ENCODE measurements at places on chromosomes 6 and 20.

- DNase-seq: no peak
Measured at GRCh38 chr20:8547968-8548588, 416.0 kb downstream of the PLCB1 start.

GRCh38 chr6:169809386-169809785 is 58.0 kb downstream of the ERMARD start:
- no peak for DNase-seq

DNA sequence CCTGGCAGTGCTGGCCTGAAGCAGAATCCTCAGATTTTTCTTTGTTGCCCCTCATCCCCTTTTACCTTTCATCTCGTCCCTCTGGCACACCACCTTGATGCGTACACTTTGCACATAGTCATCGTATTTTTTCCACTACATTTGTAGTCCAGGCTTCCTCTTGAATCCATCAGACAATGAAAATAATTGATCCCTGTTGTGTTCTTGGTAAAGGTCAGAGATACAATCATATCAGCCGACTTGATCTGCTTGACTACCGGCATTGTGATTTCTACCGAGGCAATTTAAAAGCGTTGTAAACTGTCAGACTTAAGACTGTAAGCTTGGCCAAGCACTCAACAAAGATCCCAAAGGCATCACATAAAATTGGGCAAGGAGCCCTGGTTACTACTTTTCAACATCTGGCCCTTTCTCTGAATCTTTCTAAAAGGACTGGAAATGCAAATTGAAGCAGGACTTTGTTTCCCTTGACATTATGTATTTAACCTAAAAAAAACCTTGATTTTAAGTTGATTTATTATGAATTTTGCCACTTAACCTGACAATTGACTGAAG is 512.6 kb downstream of the LMBRD1 start:
- no peak for DNase-seq

- DNase-seq: no peak
Measured at GRCh38 chr6:116133453-116133852, 7.5 kb upstream of the COL10A1 start.

- no peak for DNase-seq
Measured at GRCh38 chr6:169669147-169669546, 32.7 kb downstream of the WDR27 start.

DNA sequence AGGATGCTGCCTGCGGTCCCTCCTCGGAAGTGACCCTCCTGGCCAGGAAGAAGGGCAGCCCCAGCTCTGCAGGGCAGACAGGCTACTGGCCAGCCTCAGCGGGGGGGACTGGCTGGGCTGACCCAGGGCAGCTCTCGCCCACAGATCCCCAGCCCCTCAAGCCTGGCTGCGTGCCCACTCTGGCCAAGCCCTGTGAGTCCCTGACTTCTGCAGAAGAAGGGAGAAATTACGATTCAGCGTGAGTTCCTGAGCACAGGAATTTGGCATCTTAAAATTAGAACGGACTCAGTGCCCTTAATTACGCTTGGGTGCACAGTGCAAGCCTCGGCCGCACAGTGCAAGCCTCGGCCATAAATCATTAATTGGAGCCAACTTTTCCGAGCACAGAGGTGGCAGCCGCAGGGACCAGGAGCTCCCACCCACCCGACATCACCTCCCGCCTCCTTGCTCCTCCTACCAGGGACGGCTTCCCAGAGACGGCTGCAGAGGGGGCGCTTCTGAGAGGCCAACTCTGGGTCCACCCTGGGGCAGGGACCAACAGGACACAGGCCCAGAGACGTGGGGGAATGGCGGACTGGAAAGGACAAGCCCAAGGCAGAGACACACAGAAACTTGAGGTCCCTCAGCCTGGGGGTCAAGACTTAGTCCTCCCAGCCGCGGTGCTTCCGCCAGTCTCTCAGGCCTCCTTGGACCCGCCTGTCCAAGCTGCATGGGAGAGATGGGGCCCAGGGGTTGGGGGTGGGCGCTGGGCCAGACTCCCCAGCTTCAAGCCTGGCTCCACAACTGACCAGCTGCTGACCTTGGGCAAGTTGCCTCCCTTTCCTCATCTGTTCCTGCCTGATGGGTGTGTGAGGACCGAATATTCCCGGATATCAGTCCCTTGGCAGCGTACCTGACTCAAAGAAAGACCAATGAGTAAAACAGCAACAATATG is 165.4 kb downstream of the TAF4 start:
- no peak for DNase-seq

- DNase-seq: no peak
Measured at GRCh38 chr6:170026751-170027646, 263.9 kb downstream of the DLL1 start.

DNA sequence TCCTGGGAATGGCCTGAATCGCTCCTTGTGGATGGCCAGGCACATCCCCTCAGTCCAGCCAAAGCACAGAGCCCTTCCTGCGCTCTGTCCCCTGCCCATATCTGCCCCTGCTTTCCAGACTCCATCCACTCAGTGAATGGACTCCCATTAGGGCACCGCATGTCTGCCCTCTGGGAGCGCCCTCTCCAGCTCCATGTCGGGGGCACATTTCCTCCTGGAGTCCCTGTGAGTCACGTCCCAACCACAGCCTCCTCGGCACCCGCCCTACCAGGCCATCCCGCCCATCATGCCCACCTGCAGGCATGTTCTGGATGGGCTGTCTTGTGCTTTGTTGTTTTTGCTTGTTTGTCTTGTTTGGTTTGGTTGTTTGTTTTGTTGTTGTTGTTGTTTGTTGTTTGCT is 96.8 kb downstream of the PSMB1 start:
- DNase-seq: no peak

GRCh38 chr6:130136798-130137197 is 86.0 kb downstream of the SAMD3 start:
- DNase-seq: no peak

- DNase-seq: no peak
Measured at GRCh38 chr6:22727710-22728109, 158.3 kb downstream of the HDGFL1 start.

DNA sequence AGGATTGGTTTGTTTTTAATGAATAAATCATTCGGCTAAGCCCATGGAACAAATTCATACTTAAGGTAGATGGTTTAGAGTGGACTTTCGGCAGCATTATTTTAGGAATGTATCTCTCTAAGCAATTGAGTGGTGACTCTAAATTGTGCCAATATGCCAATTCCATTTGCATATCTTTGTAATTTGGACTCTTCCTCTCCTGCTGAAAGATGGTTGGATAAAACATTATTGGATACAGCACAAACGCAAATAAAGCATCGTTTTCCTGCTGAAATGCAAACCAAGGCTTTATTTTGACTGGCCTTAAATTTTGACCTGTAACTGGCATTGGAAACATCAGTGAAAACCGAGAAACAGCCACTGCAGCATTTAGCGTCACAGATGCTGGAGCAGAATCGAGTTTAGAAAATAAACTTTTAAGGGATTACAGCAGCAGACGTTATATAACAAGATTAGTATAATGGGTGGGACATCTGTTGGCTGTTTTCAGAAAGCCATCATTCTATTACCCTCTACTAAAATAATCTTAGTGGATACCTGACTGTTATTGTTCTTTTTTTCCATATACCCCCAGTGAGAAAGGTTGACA is 726.0 kb downstream of the KIF16B start:
- no peak for DNase-seq

DNA sequence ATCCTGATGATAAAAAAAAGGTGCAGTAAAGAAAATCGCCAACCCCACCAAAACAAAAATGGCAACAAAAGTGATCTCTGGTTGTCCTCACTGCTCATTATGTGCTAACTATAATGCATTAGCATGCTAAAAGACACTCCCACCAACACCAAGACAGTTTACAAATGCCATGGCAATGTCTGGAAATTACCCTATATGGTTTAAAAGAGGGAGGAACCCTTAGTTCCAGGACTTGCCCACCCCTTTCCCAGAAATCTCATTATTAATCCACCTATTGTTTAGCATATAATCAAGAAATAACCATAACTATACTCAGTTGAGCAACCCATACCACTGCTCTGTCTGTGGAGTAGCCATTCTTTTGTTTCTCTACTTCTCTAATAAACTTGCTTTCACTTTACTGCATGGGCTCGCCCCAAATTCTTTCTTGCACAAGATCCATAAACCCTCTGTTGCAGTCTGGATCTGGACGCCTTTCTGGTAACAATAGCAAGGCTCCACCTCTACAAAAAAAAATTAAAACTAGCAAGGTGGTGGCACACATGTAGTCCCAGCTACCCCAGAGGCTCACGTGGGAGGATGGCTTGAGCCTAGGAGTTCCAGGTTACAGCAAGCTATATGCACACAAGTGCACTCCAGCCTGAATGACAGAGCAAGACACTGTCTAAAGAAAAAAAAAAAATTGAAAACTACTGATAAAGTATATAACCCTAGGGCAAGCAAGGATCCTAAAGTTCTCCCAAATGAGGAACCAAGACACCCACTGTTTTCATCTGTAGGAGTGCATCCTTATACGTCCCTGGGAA is 278.8 kb upstream of the JARID2 start:
- DNase-seq: no peak

GRCh38 chr20:47108994-47109393 is 214.4 kb downstream of the EYA2 start:
- no peak for DNase-seq

GRCh38 chr20:37142708-37143107 is 36.4 kb upstream of the RPN2 start:
- no peak for DNase-seq

- no peak for DNase-seq
Measured at GRCh38 chr6:905556-905955, 212.6 kb upstream of the EXOC2 start.

DNA sequence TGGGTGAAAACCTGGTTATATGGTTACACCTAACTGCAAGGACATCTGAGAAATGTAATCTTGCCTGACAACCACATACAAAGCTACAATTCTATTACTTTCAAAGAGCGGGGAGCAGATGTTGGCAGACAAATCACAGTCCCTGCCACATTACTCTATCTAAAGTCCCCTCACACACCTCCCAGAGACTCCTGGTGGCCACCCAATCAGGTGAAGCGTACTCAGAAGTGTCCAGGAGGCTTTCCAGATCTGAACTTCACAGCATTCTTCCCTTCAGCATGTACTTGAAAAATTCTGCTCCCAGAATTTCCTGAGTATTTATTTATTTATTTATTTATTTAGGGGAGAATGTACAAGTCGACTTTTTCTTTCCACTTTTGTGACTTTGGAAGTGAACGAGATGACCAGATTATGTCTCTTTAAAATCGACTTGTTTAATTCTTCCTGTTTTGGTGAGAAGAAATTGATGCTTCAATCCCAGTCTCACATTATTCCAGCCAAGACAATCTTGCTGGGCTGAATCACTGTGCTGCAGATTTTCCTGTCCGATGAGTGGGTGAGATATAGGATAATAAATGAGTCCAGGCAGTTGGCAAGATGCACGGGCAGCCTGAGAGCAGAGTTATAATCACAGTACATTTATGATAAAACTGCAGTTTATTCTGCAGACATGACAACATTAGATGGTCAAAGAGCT is 46.9 kb upstream of the POPDC3 start:
- no peak for DNase-seq

DNA sequence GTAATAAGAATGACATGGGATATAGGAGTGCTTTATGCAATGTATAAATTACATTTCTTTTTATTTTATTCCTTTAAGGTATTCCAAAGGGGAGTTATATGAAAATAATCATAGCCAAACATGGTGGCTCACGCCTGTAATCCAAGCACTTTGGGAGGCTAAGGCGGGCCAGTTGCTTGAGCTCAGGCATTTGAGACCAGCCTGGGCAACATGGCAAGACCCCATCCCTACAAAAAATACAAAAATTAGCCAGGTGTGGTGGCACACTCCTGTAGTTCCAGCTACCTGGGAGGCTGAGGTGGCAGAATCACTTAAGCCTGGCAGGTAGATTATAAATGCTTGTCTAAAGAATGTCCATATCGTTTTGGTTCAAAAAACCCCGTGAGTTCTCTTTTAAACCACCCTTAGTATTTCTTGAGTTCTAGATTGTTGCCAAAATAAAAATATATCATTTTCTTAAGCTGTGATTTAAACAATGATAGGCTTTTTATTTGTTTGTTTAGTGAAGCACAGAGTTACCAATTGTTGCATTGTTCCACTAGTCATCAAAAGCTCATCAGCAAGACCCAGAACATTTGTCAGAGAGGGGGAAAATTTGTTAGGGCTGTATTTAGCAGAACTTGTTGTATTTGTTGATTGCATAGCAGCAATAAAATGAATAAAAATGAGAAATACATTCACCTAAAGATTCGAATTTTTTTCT is 146.2 kb downstream of the KHDC1L start:
- DNase-seq: no peak

GRCh38 chr6:106372838-106373501 is 12.5 kb downstream of the CRYBG1 start:
- DNase-seq: no peak

- no peak for DNase-seq
Measured at GRCh38 chr6:106560996-106561685, 68.2 kb downstream of the RTN4IP1 start.

DNA sequence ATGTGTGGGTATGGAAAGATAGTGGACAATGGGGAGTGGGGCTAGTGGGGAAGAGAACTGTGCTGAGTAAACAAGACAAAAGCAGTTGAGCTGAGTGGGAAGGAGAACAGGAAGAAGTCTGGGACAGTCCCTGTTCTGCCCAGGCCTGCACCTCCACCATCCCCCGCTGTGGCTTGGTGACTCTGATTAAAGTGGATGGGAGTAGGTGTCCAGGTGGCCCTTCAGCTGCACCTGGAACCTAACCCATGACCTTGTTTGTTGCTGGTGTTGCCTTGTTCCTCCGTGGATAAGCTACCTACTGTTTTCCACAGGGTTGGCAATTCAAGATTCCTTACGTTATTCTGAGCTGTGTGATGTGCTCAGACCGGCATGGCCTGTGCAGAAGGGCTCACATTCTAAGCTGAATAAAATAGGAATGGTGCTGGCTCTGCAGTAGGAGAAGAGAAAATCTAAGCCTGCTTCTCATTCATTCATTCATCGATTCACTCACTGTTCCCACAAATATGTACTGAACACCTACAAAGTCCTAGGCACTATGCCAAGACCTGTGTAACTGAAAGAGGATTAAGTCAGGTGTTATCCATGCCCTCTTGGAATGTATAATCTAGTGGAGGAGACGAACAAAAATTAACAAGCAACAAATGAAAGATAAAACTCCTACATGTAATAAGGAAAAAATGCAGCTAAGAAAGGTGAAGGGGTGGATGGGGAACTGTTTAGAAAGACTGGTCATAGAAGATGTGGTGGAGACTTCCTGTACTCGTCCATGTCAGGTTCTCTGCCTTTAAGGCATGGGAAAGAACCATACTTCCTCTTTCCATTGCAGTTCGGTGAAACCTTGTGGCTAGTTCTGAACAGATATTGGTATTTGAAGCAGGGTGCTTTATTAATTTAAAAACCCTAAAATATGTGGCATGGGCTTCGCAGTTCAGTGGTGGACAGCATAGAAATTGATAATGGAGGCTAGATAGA is 10.1 kb upstream of the CALHM6 start:
- no peak for DNase-seq

DNA sequence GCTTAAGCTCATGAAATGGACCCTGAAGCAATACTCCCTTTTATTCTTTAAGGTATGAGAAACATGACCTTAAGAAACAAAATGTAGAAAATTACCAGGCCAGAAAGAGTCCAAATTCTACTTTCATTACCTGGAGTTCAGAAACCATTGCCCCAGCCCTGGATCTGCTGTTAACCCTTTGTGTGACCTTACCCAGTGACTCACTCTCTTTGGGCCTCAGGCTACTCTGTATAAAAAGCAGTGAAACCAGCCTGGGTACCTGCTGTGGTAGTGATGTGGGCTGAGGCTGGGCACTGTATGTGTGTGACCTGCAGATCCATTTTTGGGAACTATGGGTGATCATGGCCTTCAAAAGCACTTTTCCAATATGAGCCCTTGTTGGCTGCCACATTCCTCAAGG is 47.2 kb downstream of the SLC9A8 start:
- DNase-seq: no peak
